ENCODE measurements at places on chromosomes 7 and 10.

- no peak for DNase-seq
Measured at GRCh38 chr7:103117465-103117864, 31.4 kb downstream of the NAPEPLD start.

- DNase-seq: peak; percentile 84
Measured at GRCh38 chr7:50771120-50772002, 11.3 kb downstream of the GRB10 start.

GRCh38 chr7:41892356-41893100 is 189.6 kb upstream of the INHBA start:
- DNase-seq: no peak

DNA sequence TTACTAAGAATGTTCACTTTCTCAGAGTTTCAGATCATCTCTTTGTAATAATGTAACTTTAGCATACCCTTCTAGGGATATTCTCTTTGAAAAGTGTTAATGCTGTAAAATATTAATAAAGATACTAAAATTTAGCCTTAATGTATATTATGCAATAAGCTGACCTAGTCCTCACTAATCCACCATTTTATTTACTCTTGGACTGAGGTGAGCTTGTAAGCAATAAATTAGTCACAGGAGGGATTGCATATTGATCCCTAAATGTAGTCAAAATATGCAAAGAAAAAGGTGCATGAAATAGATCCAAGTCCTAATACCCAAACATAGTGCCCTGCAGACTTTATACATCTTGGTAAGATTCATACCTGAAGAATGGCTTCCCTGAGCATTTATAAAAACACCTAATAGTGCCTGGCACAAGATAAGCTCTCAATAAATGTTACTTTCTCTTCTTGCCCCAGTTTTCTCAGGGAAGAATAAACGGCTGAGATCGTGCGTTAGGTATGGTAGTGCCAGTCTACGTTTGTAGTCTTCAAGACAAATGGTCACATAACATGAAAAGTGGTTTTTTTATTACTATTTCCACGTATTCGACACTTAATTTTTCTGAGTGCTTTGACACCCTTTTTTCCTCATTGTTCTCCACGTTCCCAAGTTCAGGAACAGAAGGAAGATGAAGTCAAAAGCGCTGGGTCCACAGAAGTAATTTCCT is 14.3 kb downstream of the INSIG1 start:
- no peak for DNase-seq

DNA sequence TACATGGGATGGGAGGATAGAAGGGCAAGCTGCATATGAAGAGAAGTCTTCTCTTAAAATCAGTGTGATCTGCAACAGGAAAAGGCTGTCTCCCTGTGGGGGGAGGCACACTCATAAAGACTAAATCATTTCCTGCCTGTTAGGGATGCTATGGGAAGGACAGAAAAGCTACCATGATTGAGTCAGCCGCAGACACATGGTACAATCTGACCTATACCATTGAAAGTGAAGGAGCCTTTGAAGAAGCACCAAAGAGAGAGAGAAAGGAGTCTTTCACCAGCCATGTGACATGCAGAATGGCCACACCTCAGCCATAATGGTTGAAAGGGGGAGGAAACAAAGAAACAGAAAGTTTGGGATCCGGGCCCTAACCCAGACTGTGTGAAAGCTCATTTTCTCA is 29.1 kb downstream of the NUDCD3 start:
- no peak for DNase-seq

GRCh38 chr10:75115137-75115536 is 3.7 kb downstream of the SAMD8 start:
- DNase-seq: no peak

- DNase-seq: no peak
Measured at GRCh38 chr7:140501966-140502365, 22.7 kb upstream of the MKRN1 start.

DNA sequence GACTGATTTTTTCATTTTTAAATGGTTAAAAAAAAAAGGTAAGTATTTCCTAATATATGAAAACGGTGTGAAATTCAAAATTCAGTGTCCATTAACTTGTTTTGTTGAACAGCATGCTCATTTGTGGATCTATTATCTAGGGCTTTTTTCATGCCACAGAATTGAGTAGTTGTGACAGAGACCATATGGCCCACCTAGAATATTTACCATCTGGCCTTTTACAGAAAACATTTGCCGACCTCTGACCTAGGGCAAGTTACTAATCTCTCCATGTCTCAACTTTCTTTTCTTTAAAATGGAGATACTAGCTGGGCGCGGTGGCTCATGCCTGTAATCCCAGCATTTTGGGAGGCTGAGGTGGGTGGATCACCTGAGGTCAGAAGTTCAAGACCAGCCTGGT is 41.3 kb downstream of the GRK5 start:
- DNase-seq: no peak

GRCh38 chr7:114925434-114925833 is 3.5 kb downstream of the MDFIC start:
- no peak for DNase-seq

GRCh38 chr10:1147810-1148209 is 91.6 kb downstream of the WDR37 start:
- DNase-seq: no peak

DNA sequence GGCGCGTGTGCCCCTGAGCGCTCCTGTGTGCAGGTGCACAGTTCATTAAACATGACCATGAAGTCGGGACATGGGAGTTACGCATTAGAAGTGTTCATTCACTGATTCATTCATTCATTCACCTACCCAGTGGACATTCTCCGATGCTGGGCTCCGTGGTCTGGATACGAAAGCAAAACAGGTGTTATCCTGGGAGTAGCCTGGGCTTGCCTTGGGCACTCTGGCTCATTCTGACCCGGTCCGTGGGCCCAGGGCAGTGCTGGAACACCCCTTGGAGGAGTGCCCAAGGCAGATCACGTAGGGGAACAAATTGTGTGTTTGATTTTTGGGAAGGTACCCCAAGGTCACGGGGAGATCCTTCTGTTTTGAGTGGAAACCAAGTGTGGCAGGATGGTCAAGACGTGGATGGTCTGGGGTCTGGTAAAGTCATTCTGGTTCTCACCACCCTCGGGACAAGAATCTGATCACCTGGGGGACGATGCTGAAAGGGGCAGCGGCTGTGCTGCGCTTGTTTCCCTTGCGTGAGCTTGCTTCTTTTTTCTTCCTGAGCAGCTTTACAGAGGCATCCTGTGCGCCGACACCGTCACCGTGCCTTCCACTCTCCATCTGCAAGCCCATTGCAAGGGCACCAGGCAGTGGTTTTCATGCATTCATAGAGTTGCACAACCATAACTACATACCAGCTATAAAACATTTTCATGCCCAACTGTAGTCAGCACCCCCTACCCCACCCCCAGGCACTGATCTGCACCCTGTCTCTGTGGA is 10.1 kb downstream of the ELFN1 start:
- DNase-seq: no peak

DNA sequence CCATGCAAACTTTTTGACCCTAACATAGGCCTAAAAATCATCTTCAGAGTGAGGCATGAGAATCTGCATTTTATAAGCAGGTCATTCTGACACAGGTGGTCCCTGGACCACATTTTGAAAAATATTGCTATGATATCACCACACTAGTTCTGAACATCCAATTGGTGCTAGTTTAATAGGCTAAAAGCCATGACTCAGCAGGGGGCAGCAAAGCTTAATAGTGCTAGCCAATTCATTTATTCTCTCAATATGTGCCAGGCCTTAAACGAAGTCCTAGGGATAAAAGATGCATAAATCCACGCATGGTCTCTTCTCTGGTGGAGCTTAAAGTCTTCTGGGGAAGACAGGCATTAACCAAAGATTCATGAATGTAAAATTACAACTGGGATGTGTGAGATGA is 10.2 kb upstream of the SLC25A28 start:
- no peak for DNase-seq

GRCh38 chr10:69957886-69958555 is 94.6 kb upstream of the MACROH2A2 start:
- DNase-seq: no peak

DNA sequence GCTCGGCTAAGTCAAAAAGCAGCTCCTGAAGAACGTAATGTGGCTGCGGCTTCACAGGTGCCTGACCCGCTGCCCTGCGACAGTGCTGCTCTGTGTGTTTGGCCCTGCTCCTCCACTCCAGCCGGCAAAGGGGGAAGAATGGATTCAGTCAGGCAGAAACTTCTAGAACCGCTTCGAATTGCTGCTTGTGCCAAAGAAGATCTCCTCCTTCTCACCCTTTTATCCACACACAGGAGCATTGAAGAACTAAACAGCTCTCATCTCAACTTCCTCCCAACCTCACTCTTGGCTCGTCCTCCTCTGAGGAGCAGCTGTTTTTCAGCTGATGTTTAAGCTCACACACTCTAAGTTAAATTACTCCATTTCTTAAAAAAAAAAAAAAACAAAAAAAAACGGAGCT is 651.4 kb downstream of the INHBA start:
- no peak for DNase-seq

DNA sequence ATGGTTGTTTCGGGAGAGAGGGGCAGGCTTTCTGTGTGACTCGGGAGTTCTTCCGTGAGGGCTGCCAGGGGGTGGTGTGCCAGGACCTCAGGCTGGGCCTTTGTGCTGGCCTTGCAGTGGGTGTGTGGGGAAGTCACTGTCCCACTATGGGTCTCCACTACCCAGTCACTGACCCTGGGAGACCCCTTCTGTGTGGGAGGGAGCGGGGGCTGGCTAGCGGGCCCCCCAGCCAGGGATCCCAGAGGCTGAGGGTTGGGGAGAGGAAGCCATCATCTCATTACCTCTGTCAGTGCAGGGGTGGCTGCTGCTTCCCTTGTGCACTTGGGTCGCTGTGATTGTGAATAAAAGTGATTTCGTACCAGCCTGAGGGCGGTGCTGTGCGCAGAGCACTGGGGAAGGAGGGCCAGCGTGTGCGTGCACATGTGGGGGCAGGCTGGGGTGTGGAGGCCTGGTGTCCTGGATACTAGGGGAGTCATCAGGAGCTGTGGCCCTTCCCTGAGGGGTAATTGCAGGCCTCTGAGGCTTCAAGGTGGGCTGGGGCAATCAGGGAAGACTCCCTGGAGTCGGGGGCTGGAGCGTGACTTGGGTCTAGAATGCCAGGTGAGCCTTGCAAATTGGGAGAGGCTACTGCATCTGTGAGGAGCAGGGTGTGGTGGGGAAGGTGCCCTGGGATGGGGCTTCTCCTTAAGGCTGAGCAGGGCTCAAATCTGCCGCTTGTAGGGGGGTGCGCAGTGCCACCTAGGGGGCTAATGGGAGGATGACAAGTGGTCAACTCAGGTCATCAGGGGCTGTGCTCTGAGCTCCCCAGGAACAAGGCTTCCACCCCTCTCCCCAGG is 98.9 kb downstream of the NEURL1 start:
- no peak for DNase-seq

GRCh38 chr10:97210543-97210960 is 24.8 kb upstream of the SLIT1 start:
- DNase-seq: no peak

DNA sequence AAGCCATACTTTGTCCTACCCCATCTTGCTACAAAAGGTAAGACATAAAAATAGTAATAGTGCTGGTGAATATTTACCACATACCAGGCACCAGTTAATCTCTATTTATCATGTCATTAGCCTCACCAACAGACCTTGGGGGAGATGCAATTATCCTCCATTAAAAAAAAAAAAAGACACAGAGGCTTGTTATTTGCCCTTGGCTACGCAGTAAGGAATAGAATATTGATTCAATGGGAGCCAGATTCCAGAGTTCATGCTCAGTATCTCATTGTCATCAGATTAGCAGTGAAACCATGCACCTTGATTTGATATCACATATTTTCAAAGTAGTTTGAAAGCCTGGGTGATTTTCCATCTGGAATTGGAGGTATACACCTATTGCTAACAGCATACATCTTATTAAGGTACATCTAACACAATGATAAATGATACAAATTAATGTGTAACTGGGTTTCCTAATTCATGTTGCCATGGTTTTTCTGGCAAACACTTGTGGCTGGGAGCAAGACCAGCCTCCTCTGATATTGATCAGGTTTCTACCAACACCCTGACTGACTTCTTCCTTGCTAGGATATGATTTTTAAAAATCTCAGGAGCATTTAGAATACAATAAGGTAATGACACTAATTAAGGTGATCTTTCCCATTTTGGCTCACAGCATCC is 67.1 kb upstream of the PRR15 start:
- DNase-seq: no peak

DNA sequence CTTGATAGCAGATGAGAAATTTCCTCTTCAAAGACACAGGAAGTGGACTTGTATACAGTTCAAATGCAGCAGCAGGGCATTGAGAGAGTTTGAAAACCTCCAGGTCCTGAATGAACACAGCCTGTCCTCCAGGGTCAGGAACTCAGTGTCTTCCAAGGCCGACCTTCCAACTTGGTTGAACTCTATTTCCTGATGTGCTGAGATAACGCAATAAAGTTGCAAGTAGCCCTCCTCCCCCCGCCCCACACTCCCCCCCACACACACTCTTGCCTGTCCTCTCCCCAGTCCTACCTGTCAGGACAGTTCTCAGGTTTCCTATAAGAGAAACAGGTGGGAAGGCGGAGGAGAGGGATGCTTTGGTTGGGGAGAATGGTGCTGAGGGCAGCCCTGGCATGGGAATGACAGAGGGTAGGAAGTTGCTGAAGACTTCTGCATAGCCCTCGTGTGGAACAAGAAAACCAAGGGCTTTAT is 90.0 kb downstream of the CCDC71L start:
- DNase-seq: no peak
